SK-N-MC (cell line): ENCODE measurements at places on chromosomes 4 and X.

- no peak for DNase-seq
These were observed 337.9 kb downstream of the CAMK2D start for GRCh38 chr4:113423631-113424030.

- DNase-seq = no peak
These were observed 137.3 kb downstream of the BMPR1B start for GRCh38 chr4:94895081-94895480.

- DNase-seq = no peak
These were observed 197.3 kb downstream of the OR13H1 start for GRCh38 chrX:131741103-131741581.

DNA sequence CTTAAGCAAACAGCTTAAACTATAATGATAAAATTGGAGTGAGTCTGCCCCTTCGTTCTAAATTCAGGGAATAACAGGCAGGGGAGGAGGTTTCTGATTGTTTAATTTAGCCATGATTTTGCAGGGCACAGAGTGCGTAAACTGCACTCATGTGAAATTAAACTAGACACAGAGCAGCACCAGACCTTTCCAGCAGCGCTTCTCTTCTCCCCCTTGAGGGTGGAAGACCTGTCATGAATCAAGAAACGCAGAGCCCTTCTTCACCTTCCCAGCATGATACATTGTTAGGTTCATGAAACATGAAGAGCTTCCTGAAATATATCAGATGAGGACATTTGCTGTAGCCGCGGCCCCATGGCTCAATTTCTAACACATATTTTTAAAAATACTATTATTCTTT is 63.1 kb downstream of the FAM114A1 start:
- DNase-seq = no peak

DNA sequence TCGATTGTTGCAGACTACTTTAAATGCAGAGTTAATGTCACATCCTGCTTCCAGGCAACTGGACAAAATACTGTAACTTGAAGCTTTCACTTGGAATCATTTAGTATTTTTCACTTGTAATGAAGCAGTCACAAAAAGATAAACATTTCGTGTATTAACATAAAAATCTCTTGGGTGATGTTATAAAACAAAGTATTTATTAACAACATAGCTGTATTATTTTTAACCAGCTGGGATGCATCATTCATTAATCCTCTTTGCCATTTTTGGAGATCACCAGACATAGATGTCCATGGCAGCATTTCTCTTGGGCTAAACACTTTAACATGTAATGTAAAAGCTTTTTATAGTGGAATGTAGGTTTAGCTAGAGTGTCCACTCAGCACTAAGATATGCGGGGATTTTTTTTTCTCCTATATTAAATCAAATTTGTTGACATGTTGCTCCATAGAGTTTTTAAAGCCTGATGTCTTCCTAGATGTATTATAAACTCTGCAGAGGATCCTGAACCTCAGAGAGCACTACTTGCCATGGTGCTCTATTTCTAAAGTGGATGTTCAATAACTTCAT is 193.7 kb upstream of the SPANXN4 start:
- DNase-seq = no peak

- DNase-seq = no peak
These were observed 201.1 kb upstream of the BCOR start for GRCh38 chrX:40298572-40299479.

GRCh38 chrX:151774421-151774820 is 39.9 kb downstream of the CNGA2 start:
- no peak for DNase-seq

- no peak for DNase-seq
These were observed 2.3 kb downstream of the DUSP9 start for GRCh38 chrX:153649178-153649914.

GRCh38 chr4:3611778-3612177 is 79.6 kb upstream of the LRPAP1 start:
- no peak for DNase-seq

- no peak for DNase-seq
These were observed 33.2 kb downstream of the COQ2 start for GRCh38 chr4:83251447-83251830.

DNA sequence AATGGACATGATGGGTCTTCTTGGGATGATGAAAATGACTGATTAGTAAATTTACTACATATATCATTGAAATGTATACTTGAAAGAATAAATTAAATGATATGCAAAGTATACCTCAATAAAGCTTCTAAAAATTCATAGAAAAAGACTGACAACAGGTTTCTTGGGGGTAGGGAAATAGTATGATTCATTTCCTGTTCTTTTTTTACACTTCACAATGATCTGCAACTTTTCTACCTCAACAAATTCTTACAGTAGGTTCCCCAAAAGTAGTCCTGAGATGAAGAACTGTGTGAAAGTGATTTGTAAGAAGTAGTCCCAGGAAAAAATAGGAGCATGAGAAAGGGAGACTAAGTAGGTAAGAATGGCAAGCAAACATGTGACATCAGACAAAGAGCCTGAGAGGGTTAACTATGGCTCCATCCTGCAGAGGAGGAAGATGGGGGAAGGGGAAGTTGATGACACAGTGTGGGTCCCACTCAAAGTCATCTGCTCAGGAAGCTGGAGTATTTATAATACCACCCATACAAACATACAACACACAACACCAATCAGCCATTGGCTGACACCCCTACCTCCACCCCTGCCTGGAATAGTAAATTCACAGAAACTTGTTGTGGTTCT is 73.9 kb downstream of the ARHGAP6 start:
- no peak for DNase-seq
